ENCODE measurements at places on chromosomes 2 and 18.

GRCh38 chr2:60104514-60105505, 448.6 kb downstream of the BCL11A start:
- DNase-seq = peak; percentile 17

DNA sequence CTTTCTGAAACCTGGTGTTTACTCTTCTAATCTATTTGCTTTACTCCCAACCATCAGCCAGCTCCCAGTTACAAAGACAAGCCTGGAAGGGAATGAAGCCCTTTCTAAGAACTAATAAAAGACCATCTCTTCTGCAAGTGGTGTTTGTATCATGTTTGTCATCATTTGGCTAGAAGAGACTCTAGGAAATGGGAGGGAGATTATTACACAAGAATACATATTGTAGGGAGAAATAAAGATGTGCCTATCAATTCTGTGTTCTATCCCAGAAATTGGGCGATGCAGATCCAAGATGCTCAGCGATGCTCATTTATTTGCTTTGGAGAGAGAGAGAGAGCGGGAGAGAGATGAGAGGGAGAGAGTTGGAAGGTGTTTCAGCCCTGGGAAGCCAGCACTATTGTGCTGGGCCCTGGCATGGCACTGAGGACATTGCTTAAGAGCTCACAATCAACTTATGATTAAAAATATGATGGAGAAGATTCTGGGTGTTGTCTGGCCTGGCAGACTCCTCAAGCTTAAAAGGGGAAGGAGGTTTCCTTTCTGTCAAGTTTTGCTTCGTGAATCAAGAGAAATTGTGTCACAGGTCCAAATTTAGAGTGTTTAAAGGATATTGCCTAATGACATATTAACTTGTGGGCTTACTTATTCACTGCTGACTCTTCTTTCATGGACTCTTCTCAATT, 41.8 kb upstream of the AFF3 start:
- no peak for DNase-seq

DNA sequence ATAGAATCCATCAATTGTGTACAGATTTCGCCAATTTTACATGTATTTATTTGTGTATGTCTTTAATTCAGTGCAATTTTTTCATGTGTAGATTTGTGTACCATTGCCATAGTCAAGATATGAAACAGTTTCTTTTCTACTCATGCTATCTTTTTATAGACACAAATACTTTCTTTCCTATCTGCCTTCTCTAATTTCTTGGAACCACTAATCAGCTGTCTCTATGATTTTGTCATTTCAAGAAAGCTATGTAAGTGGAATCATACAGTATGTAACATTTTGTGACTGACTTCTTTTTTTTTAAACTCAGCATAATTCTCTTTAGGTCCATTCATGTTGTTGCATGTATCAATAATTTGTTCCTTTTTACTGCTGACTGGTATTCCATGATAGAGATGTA, 33.3 kb downstream of the KIAA1328 start:
- no peak for DNase-seq

DNA sequence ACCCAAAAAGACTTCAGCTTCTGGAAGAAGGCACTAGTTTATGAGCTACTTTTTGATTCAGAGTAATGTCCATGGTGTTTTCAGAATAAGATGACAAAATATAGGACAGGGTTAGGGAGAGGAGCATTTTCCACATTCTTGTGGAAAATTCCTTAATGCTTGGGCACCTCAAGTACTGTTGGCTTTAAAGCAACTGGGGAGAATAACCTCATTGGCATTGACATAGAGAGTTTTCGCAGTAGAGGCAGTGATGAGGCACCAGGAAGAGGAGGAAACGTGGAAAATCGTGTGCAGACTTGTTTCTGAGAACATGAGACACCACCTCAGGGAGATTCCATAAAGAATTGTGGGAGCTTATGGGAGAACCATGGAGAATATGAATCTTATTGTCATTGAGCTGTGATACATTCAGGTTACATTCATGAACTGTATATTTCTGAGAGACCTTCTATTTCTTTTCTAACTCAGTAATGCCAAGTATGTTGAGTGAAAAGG, 929.0 kb upstream of the NRXN1 start:
- DNase-seq = no peak

- no peak for DNase-seq
Observed at GRCh38 chr18:26439537-26439936, 108.8 kb downstream of the KCTD1 start.

DNA sequence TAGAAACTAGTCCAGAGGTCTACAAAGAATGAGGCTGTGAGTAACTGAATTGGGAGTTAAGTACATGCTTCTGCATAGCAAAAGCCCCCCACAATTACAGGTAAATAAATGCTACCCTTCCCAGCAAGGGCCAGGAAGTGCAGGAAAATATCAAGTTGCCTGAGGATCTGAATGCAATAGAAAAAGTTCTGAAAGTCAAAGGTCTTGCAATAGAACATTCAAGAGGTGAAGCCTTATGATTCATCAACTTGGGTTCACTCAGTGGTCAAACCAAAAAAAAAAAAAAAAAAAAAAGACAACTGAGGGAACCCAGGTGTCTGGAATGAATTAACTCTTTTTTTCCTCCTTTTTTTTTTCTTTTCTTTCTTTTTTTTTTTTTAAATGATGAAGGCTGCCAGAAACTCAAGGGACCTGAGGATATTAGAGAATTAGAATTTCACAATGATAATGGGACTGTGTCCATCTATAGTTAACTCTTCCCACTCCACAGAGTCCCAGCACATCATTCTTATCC, 42.9 kb upstream of the RFX8 start:
- peak; percentile 62 for DNase-seq

DNA sequence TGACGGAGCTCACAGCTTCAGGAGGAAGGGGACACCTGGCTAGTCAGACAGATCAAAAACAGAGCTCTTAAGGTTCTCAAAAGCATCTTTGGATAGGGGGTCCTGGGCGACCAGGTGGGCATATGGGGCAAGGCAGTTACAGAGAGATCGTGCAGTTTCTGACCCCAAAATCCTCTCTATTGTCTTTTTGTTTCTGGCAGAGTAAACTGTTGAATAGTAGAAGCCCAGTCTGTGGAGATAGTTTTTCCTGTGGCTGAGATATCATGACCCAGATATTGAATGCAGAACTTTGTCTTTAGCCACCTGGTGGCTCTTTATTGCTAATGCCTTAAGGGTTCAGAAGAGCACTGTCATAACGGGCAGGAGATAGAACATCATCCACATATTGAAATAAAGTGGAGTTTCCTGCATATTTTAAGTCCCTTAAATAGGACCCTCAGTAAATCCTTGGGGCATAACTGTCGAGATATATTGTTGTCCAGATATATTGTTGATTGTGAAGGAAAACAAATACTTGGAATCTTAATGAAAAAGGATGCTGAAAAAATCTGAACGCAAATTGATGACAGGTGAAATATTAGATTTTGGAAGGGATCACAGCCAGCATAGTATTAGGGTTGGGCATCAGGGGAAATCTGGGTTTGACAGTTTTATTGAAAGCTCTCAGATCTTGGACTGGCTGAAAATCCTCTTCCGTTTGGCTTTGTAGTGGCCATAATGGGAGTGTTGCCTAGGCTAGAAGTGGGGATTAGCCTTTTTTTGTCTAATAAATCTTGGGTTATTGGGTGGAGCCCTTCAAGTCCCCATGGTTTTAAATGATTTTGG, 14.1 kb upstream of the ZDBF2 start:
- peak; percentile 29 for DNase-seq

DNA sequence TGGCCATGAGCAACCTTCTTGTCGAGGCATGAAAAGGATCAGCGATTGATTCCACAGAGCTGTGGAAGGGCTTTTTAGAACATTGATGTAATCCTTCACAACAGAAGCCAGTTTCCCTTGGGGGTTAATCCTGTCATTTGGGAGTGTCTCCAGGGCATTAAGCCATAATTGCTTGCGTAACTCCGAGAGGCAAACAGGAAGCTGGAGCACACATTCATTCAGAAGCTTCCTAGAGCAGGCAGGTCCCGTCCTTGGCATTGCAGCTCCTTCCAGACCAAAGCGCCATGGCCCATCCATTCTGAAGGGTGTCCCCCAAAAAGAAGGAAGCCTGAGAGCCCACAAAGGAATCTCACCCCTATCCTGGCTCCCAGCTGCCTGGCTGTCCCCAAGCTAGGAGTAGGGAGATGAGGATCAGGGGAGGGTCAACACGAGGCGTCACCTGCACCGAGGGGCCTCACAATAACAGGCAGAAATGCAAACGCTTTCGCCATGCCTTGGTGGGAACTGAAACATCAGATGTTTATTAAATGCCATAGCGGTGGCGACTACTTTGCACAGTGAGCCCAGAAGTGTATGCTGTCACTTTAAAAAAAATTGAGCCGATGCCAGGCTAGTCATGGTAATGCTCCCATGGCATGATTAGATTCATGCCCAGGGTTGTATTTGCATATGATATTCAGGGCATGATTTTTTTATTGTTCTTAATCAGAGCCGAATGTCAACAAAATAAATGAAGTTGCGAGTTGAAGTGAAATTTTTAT, 339.4 kb downstream of the BCL11A start:
- no peak for DNase-seq

- no peak for DNase-seq
Observed at GRCh38 chr2:96144481-96145035, 682 bp downstream of the DUSP2 start.

All from urothelium cell line (cell line).